ENCODE measurements at places on chromosomes 12 and 14.

- DNase-seq = no peak
These were observed 27.9 kb downstream of the SMUG1 start for GRCh38 chr12:54160769-54161480.

- no peak for DNase-seq
These were observed 39.8 kb downstream of the SPRING1 start for GRCh38 chr12:116698116-116698515.

DNA sequence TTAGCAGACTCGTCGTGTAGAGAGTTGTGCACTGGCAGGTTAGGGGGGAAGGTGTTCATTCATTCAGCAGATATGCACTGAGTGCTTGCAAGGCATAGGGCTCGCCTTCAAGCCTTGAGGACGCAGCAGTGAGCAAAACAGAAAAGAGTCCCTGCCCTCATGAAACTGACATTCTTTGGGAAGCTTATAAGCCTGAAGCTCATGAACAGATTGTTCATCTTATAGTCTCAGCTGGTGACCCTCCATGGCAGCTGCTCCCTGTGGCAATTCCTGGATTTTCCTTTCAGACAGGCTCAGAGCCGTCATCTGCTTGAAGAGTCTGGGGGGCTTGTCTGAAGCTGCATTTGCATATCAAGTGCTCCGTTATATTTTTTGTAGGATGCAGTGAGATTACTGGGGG lies 148.4 kb downstream of the PRKCH start:
- DNase-seq = no peak

DNA sequence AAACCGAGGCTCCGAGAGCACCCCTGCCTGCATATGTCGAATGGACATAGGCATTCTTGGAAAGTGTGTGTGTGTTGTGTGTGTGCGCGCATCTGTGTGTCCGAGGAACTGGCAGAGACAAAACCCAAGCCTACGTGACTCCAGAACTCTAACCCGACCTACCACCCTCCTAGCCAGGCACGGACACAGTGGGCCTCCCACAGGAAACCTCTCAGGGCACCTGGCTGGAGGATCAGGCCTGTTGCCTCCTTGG lies 556 bp upstream of the PGF start:
- DNase-seq = no peak

DNA sequence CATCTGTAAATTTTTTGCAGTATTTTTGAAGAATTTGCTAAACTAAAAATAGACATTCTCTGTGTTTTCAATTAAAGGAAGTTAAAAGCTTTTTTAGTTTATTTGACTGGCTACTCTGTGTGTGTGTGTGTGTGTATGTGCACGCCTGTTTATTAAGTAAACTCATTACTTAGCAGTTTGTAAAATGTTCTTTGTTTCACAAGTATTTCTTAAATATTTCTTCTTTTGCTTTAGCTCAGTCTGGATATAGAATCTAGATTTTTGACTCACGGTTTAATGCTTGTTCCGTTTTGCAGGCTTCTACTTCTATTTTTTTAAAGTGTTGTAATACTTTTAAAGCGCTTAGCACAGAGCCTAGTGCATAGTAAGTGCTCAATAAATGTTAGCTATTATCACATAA lies 46.5 kb upstream of the KCNMB4 start:
- DNase-seq = no peak

- DNase-seq = no peak
These were observed 51.7 kb downstream of the RPH3A start for GRCh38 chr12:112843287-112843686.

- DNase-seq = no peak
These were observed 121.6 kb downstream of the FIGNL2 start for GRCh38 chr12:51726931-51727330.

DNA sequence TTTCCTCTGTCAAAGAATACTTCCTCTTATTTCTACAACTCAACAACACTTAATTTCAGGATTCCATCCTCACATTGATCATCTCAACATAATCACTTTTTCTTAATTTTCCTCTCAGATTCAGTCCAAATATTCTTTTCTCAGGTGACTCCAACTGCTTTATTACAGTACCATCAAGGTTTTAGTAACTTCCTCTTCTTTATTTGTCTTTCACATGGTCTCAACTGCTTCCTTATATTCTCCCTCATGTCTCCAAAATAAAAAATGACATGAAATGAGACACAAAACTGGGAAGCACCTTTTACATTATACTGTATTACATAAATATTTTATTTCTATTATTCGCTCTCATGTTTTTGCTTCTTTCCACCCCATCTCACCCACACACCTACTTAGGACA lies 55.5 kb downstream of the PPP2R5E start:
- no peak for DNase-seq

DNA sequence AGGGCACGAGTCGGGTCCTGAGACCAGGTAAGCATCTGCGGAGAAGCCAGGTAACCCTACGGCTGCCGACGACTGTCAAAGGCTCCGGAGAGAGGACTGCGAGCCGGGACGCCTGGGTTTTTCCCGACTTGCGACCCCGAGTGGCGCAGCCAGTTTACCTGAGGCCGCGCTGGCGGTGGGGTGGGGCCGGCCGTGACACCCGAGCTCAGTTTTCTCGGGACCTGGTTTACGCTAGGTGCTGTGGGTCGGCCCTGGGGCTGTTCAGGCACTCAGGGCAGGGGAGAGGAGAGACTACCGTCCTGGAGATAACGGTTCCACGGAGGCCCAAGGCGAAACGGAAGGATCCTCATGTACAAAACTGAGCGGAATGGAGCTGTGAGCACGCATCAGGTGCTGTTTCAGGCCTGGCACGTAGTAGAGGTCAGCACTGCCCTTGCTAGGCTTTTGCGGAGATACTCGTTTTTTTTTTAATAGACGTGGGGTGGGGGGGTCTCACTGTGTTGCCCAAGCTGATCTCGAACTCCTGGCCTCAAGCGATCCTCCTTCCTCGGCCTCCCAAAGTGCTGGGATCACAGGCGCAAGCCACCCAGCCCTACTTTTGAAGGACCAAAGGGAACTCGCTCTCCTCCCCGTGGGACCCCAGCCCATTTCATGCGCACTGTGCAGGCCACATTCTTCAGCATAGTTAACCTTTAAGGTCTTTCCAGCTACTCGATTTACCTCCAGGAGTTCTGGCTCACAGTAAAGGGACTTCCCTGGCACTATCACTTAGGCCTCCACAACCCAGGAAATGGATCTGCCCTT lies 471 bp downstream of the MTRFR start:
- DNase-seq = no peak

GRCh38 chr12:48157889-48158370 lies 615 bp upstream of the ASB8 start:
- no peak for DNase-seq

DNA sequence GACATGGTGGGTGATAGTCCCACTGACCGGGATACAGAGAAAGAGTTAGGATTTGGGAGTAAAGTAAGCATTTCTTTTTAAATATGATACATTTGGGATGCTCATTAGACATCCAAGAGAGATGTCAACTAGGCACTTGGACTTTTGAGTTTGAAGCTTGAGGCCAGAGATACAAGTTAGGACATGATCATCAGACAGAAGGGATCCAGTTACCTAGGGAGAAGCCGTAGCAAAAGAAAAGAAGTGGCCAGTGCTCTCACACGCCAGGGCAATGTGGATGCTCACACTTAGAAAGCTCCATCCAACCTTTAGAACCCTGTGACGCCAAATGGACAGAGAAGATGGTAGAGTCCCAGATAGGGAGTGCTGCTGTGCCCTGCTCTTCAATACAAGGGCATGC lies 14.0 kb upstream of the STON2 start:
- no peak for DNase-seq

DNA sequence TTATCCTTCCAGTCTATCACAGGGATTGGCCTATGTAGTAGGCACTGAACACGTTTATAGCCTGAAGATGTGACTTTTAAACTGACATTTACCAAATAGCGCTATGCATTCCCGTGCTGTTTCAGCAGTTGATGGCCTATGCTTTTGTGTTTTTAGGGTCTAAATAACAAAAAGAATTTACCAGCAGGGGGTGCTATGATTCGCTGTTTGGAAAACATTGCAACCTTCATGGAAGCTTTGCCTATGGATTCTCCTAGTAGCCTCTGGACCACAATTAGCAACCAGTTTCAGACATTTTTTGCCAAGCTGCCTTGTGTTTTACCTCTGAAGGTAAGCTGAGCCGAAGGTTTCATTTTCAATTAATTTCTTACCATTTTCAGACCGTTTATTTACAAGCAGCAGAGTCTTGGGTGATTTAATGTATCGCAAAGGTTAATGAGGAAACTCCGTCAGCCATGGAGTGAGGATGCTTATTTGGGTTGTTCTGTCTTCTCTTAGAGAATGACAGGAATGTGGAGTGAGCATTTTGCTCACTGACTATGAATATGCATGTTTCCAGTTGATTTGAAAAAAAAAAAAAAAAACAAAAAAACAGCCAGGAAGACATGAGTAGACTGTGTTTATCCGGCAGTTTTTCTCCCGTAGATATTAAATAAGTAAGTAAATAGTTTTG lies 133.1 kb downstream of the PRIMA1 start:
- peak; percentile 18 for DNase-seq

DNA sequence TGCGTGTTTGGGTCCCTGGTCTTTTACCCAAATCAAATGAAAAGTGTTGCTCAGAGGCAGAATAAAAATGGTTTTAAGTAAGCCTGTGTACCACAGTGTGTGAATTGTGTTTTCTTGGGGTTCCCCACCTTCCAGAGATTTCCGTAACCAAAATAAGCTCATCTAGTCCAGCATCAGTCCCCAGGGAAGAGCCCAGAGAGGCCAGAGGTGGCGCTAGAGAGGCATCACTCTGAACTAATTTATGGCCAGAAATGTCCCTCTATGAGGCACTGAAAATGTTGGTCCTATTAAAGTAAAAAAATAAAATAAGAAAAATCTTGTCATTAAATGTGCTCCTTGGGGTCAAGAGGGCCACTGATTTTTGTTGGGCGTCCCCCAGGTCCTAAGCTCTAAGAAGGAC lies 24.9 kb upstream of the PRKAB1 start:
- no peak for DNase-seq

GRCh38 chr12:76706101-76706500 lies 57.8 kb upstream of the ZDHHC17 start:
- no peak for DNase-seq

DNA sequence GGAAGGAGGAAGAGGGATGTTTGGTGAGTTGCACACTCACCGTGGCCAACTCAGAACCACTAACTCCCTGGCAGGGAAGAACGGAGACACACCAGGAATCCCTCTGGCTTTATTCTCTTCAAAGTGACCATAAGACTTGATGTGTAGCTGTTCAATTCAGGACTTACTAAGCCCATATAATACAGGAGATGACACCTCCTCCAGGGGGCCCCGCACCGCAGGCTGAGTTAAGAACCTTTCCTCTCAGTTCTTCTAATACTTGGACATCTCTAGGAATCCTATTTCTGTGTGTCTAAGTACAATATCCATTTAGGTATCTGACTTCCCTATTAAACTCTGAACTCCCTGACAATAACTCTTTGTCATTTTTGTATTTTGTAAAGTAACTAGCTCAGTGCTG lies 49.5 kb downstream of the DCAF4 start:
- DNase-seq = no peak

DNA sequence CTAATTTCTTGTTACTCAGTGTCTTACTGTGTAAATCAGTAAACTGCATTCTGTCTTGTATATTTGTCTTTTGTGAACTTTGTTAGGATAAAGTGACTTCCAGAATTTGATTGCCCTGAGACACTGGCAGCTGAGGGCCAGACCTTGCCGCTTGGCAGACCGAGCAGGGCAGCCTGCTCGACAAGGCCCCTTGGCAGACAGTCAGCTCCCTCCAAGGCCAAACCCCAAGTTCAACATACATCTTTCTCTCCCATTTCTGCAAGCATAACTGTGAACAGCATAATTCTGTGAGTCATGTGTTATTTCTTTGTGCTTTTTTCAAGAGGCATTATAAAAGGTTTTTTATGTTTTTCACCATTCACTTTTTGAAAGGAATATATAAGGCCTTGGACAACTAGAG lies 39.2 kb upstream of the BMAL2 start:
- DNase-seq = no peak

- no peak for DNase-seq
These were observed 46.1 kb downstream of the NIN start for GRCh38 chr14:50784683-50785456.

DNA sequence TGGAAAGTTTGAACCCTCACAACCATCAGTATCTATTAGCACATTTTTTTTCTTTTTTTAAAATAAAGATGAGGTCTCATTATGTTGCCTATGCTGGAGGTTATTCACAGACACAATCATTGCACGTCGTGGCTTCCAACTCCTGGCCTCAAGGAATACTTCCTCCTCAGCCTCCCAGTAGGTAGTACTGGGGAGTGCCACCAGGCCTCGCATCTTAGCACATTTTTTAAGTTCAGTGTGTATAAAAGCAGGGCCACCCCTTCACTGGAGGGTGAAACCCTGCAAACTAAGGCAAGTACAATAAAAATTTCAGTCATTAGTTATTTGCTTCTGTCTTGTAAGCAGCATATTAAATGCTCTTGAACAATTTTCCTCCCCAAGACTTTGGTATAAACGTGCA lies 114.2 kb upstream of the SINHCAF start:
- no peak for DNase-seq

DNA sequence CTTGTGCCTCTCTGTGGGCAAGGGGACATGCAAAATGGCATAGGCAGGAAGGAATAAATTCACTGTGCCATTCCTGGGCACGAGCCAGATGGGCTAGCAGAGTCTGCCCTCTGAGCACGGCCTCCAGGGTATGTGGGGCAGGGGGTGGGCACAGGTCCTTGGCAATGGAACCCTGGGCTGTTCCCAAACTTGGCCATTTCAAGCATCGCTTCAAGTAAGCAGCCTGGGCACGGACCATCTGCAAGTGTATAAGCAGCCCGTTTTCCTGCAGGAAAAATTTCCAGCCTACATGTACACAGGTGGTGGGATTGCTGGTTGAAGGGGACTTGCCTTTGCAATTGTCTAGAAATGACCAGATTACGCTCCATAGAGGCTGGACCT lies 40.3 kb downstream of the CCDC85C start:
- no peak for DNase-seq

GRCh38 chr12:119114294-119114693 lies 64.4 kb upstream of the HSPB8 start:
- no peak for DNase-seq

- peak; percentile 34 for DNase-seq
These were observed 45.3 kb downstream of the IQSEC3 start for GRCh38 chr12:111699-112493.

DNA sequence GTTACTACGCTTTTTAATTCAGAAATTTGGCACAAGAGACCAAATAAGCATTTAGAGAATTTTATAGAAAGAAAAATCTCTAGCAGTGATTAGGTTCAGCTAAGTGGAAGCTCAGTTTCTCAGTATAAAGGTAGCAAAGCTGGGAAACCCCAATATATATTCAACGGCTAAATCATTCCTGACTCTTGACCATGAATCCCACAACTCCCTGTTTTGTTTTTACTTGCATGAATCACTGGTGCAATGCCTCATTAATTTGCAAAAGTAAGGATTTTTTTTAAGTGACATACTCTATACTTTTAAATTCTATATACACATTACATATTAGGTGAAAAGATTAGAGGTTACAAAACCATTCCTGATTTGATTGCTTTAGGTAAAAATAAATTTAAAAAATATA lies 74.3 kb upstream of the PLEKHG7 start:
- DNase-seq = no peak

- DNase-seq = no peak
These were observed 26.6 kb downstream of the PPP2R5C start for GRCh38 chr14:101788016-101788635.
